ENCODE measurements at places on chromosomes 6 and 20.

DNA sequence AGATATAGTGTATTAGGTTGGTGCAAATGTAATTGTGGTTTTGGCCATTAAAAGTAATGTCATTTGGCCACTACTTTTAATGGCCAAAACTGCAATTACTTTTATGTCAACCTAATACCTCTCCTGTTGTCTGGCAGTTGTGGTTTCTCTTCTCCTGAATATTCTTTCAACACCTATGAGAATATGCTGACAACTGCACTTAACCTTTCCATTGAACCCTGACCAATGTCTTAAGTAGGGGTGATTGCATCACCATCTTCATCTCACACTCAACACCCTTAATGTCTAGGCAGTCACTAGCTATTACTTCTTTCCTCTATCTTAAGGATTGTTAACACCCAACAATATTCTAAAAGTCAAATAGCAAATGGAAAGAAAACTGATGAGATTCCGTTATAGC lies 200.5 kb upstream of the HSF2 start:
- no peak for DNase-seq

- no peak for DNase-seq
Observed at GRCh38 chr20:24955045-24955444, 6.0 kb downstream of the CST7 start.

- DNase-seq, result peak; percentile 36
Observed at GRCh38 chr6:111992851-111993250, 61.1 kb upstream of the CCN6 start.

DNA sequence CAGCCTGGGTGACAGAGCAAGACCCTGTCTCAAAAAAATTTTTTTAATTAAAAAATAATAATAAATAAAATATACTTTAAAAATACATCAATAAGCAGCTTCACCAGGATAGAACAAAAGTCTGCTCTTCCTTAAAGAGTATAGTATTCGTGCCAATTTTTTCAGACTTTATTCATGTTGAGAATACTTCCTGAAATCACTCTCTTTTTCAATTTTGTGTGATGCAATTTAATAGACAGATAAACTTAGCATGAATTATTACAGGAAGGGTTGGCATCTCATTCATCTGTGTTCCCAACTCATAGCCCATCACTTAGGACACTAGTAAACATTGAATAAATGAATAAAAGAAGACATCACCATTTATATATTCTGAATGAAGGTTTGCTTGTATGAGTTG lies 52.4 kb downstream of the IPCEF1 start:
- DNase-seq, result no peak

DNA sequence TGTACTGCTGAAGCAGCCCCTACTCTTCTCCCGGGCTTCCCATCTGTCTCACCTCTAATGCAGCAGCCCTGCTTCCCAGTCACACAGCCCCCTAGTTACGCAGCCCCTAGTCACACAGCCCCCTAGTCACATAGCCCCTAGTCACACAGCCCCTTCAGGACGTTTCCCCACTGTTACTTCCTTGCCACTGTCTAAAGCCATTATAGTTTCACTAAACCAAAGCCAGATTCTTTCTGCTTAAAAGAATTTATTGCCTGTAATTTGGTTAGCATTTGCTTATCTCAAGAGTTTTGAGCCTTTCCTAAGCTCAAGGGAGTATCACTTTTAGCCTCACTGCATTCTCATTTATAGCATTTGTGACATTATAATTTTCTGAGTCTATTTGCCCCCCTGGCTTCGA lies 127.9 kb downstream of the LMBRD1 start:
- no peak for DNase-seq

DNA sequence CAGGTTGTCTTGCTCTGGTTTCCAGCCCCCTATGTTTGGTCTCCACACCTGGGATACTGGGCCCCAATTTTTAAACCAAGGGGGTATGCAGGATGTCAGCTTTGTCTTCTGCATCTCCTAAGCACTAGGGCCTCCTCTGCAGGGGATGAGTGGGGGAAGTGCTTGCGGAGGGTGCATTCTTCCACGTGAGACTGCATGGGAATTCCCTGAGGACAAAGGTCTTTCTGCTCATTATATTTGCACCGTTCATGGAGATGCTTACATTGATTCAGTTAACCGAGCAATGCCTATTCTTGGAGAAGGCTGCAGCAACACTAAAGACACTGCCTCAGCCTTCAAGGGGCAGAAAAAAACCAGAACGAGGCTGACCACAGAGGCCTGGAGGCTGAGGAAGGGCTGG lies 45.4 kb downstream of the RAB44 start:
- DNase-seq, result no peak

DNA sequence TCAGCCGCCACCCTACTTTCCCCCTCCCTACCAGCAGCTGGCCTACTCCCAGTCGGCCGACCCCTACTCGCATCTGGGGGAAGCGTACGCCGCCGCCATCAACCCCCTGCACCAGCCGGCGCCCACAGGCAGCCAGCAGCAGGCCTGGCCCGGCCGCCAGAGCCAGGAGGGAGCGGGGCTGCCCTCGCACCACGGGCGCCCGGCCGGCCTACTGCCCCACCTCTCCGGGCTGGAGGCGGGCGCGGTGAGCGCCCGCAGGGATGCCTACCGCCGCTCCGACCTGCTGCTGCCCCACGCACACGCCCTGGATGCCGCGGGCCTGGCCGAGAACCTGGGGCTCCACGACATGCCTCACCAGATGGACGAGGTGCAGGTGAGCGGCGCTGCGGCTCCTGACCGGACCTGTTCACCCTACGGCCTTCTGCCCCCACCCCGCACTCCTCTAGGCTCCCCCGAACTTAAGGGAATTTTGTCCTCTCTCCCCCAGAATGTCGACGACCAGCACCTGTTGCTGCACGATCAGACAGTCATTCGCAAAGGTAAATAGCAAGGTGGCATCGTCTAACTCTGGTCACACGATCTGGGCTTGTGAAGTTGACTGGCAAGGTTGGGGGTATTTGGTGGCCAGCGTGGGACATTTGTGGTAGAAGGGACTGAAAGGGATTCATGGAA lies 2.3 kb downstream of the TFAP2C start:
- no peak for DNase-seq

GRCh38 chr6:19311786-19312185 lies 525.4 kb upstream of the ID4 start:
- no peak for DNase-seq

GRCh38 chr6:165266621-165267020 lies 42.8 kb downstream of the C6orf118 start:
- DNase-seq, result no peak

- DNase-seq, result no peak
Observed at GRCh38 chr6:165077876-165078275, 231.5 kb downstream of the C6orf118 start.

- DNase-seq, result no peak
Observed at GRCh38 chr20:9243986-9244385, 175.1 kb downstream of the PLCB4 start.

- no peak for DNase-seq
Observed at GRCh38 chr20:24663496-24663895, 194.1 kb downstream of the SYNDIG1 start.

GRCh38 chr6:41937861-41938574 lies 3.6 kb downstream of the CCND3 start:
- DNase-seq, result peak; percentile 74

DNA sequence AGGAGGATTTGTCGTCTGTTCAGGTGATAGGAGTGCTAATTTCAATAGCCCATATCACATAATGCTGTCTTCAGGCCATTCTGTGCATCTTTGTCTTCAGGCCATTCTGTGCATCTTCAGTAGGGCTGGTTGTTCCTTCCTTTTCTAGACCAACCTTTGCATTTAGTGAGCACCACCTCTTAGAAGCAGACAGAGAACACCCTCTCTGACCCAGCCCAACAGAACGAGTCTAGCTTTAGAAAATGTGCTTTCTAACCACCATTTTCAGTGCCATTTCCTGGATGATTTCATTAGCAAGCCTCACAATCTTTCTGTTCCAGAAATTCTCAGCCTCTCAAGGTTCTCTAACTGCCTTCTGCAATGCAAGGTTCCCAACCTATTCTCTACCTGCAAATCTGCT lies 215.3 kb upstream of the KCNQ5 start:
- no peak for DNase-seq

- DNase-seq, result no peak
Observed at GRCh38 chr20:1274485-1275311, 8.6 kb downstream of the SNPH start.
